Activated T-cell treated with anti-CD3 and anti-CD28 coated beads for 4 hours (primary cell): ENCODE measurements at places on chromosomes 13 and 19.

DNA sequence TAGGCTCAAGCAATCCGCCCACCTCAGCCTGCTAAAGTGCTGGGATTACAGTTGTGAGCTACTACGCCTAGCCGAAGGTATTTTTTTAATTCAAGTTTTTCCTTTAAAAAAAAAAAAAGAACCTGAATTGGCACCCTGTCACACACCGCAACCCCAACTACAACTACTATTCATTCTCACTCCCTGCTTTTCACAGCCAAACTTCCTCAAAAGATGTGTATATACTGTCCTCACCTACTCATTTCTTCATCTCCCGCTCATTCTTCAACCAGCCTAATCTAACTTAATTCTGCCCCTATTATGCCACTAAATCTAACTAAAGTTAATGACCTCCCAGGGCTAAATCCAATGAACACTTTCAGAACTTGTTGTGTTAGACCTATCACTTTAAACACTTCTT lies 12.7 kb upstream of the WBP4 start:
- DNase-seq = no peak

DNA sequence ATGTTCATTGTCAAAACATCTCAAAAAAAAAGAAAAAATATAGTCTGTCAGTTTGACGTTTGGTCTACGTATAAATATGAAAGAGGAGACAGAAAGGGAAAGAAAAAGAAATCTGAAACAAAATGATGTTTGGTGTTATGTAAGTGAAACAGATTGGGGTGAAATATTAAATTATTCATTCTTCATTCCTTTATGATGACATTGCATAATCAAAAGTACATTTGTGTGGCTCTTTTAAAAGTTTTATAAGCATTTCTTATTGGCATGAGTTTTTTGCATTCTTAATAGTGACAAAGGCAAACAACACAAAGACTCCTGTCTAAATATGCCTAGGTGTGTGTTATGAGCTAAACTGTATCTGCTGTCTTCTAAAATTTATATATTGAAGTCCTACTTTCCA lies 232.6 kb downstream of the EFNB2 start:
- DNase-seq = no peak

- DNase-seq = no peak
These were observed 339.0 kb downstream of the DCT start for GRCh38 chr13:94140511-94140910.

DNA sequence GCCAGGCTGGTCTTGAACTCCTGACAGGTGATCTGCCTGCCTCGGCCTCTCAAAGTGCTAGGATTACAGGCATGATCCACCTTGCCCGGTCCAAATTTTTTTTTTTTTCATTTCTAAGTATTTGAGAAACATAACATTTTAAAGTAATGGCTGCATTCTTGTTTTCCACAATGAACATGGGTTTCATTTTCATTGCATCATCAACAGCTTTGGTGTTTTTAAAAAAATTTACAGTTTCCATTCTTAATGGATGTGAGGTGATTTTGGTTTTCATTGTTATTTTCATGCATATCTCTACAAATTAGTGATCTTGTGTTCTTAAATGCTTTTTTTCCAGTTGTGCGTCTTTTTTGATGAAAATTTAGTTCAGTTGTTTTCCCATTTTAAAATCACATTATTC lies 27.5 kb downstream of the ZNF429 start:
- no peak for DNase-seq

GRCh38 chr13:26048741-26049140 lies 3.1 kb downstream of the SHISA2 start:
- no peak for DNase-seq

DNA sequence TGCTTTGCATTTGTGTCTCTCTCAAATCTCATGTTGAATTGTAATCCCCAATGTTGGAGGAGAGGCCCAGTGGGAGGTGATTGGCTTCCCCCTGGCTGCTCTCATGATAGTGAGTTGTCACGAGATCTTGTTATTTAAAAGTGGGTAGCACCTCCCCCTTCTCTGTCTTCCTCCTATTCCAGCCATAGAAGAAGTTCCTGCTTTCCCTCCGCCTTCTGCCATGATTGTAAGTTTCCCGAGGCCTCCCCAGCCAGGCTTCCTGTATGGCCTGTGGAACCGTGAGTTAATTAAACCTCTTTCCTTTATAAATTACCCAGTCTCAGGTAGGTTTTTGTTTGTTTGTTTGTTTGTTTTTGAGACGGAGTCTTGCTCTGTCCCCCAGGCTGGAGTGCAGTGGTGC lies 3.8 kb downstream of the LILRA4 start:
- no peak for DNase-seq

DNA sequence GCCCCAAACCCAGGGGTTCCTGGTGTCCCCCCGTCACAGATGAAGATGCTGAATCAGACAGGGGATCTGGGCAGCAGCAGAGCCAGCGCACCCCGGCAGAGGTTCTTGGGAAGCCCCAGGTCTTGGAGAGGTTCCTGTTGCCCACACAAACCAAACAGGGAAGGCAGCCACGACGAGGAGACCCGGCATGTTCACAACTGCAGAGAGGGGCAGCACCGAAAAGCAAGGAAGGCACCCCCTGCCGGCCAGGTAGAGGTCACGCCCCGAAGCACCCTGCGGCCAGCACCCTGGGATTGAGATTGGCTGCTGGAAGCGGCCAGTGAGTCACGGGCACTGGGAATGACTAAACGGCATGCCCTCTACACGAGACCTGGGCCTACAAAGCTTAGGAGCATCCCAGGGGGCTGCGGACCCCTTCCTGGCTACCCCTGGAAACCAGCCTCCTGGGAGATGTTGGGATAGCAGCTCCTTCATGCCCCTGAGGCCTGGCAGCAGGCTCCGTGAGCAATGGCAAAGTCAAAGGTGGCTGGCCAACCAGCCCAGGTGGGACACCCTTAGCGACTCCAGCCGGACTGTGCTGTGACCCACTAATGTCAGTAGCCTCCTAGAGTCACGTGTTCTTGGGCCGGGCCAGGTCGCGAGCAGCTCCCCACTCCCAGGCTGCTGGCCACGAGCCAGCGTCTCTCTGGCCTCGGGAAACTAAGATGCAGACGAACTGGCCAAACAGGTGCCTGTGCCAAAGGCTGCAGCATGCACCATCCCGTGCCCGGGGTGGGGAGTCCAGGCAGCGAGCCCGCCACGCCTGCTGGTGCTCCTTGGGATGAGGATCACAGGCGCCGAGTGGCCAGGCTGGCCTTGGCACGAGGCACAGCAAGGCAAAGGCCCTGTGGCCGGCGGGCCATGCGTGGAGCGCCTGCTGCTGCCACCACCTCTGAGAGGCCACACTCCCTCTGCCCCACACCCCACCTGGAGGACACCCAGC lies 43.2 kb downstream of the MLLT1 start:
- DNase-seq = no peak
